ENCODE measurements at places on chromosomes 1 and 21.

DNA sequence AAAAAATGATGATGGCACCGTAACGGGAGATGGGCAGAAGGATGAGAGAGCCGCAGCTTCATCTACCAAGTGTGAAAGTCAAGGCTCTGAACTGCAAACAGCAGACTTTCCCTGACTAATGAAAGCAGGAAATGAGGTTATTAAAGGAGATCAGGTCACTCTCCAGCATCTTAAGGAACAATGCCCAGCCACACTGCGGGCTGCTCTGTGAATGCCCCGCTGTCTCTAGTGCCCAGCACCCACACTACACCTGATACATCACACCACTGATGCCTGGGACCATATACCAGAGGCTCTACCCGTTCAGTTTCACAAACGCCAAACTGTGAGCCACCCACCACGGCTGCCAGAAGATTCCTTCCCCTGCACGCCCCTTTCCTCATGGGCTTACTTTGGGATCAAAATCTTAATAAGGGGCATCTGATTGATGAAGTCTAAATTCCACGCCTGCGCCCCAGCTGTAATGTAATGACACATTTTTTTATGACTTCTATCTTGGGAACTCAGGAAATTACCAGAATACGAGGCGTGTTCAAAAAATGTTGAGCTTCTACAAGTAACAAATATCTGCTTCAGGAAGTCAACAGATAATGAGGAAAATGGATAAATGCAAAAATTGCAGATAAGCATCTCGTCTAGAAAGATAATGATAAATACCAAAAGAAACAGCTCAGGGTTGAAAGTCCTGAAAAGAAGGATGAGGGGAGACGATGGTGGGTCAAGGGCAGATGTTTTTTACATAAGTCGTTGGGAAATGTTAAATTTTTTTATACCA, 72.0 kb downstream of the MIS18A start:
- DNase-seq = no peak

- no peak for DNase-seq
Measured at GRCh38 chr1:169133801-169134502, 27.5 kb downstream of the ATP1B1 start.

DNA sequence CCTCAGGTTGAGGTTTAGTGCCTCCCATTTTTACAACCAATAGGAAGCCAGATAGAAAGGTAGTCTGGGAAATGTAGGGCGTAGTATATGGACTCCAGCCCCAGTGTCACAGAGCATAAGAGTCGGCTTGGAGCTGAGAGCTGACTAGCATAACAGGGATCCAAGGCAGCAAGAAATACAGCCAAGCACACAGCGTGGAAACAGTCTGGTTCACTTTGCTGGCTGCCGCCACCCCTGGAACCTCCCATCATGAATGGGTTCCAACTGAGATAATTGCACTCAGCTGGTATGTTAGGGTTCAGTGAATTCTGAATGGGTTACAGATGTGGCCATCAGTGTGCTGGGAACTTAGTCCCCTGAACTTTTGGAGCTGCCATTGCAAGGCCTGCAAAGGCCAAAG, 76.7 kb upstream of the GPR88 start:
- peak; percentile 46 for DNase-seq

- DNase-seq = no peak
Measured at GRCh38 chr1:30755746-30756145, 1.8 kb downstream of the LAPTM5 start.

DNA sequence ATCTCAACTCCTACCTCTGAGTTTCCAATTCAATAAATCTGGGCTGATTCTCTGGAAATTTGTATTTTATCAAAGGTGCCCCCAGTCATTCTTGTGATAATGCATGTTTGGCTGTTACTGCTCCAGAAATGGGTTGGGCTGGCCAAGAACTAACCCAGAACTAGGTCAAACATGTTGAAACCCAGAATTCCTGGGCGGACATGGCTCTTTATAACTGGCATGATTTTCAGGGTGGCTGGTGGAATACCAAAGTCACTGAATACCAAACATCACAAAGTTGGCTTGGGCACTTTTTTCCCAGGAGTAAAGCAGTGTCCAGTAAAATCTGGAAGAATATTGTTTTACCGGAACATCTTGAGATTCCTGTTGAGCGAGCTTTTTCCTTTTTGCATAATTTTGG, 89.4 kb upstream of the S1PR1 start:
- no peak for DNase-seq

- no peak for DNase-seq
Measured at GRCh38 chr1:222233444-222234158, 314.3 kb downstream of the HHIPL2 start.

- no peak for DNase-seq
Measured at GRCh38 chr1:232238009-232238408, 391.9 kb downstream of the SIPA1L2 start.

GRCh38 chr1:207822602-207823451, 71.0 kb downstream of the CD46 start:
- DNase-seq = peak; percentile 86

DNA sequence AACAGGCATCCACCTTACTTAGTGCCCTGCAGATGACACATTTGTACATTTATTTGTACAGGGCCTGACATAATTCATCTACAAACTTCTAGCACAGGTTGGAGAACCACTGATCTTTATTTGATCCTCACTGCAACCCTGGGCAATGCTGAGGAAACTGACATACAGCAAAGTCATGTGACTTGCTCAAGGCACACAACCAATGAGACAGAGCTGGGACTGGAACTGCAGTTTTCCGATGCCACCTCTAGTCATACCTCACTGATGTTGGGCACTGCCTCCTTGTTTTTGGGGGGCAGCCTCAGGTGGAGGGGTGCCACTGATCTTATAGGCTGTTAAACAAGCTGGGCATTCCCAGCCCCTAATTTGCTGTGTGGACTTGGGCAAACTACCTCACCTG, 3.4 kb downstream of the PROK1 start:
- DNase-seq = no peak

- no peak for DNase-seq
Measured at GRCh38 chr1:151158326-151158725, 1.9 kb downstream of the TNFAIP8L2 start.

- DNase-seq = no peak
Measured at GRCh38 chr1:30405631-30406212, 317.7 kb downstream of the MATN1 start.

DNA sequence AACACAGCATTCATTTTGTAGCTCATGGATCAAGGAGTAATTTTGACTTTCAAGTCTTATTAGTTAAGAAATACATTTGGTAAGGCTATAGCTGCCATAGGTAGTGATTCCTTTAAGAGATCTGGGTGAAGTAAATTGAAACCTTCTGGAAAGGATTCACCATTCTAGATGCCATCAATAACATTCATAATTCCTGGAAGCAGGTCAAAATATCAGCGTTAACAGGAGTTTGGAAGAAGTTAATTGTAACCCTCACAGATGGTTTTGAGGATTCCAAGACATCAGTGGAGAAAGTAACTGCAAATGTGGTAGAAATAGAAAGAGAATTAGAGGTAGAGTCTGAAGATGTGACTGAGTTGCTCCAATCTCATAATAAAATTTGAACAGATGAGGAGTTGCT, 216.6 kb downstream of the GREM2 start:
- DNase-seq = no peak

DNA sequence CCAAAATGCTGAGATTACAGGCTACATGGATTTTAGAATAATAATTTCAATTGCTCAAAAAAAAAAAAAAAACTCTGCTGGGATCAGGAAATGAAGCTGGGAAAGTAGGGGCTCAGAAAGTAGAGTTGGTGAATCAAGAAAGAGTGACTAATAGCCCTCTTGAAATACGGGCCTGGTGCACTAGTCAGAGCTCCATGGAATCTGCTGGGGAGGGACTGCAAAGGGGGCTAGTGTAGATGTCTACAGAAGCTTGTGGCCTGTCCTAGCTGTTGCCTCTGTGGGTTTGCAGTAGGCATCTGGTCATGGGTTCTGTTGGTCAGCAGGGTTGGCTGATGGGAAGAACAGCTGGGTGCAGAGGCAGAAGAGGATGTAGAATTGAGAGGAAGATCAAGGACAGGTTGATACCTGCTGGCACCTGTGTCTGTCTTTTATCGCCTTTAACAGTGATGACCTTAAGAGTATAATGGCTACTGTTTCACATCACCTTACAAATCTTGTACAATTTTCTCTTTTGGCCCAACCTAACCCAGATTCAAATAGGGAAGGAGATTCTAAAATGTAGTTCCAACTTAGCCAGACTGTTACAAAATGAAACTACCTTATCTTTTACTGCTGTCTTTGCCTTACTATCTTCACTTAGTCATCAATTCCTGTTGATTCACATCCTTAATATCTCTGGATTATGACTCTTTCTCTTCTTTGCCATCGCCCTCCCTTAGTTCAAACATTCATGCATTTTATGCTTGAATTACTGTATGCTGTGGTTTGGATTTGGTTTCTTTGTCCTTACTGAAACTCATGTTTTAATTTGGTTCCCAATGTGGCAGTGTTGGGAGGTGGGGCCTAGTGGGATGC, 126.2 kb downstream of the GIPC2 start:
- DNase-seq = no peak

- DNase-seq = no peak
Measured at GRCh38 chr1:65443647-65444046, 23.2 kb downstream of the LEPR start.

- DNase-seq = no peak
Measured at GRCh38 chr1:205662135-205662738, 18.1 kb downstream of the SLC45A3 start.

GRCh38 chr1:74508449-74508848, 4.0 kb downstream of the LRRC53 start:
- no peak for DNase-seq

GRCh38 chr1:244337839-244338238, 113.9 kb downstream of the ADSS2 start:
- DNase-seq = no peak

- DNase-seq = peak; percentile 15
Measured at GRCh38 chr1:198880818-198881597, 242.2 kb downstream of the PTPRC start.

- no peak for DNase-seq
Measured at GRCh38 chr1:57254022-57254421, 169.8 kb downstream of the DAB1 start.

GRCh38 chr1:3013371-3014049, 7.8 kb upstream of the ACTRT2 start:
- peak; percentile 32 for DNase-seq

GRCh38 chr1:9075022-9075421, 5.6 kb upstream of the SLC2A5 start:
- no peak for DNase-seq

DNA sequence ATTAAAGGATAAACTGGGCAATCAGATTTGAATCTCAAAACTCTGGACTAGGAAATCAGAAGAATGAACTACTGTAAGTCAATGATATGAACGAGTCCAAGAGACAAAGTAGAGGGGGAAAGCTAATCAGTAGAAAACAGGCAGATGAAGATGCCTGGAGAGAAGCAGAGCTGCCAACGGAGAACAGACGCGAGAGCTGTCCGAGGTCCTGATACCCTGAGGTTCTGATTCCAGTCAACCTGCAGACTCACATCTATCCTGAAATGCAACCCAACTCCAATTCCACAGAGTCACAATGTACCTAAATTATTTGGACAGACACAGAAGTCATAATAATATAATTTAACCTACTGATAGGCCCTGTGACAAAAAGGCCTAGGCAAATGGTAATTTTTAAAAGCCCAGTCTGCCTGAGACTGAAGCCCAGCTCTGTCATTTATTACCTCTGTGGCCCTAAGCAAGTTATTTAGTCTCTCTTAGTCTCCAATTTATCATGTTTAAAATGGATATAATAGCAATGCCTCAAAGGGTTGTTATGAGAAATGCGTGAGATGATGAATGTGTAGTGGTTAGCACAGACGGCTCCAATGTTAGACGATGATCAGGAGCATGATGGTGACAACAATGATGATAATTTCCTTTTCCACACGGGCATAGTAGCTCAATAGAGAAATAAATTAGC, 33.4 kb downstream of the RGS7 start:
- DNase-seq = no peak

DNA sequence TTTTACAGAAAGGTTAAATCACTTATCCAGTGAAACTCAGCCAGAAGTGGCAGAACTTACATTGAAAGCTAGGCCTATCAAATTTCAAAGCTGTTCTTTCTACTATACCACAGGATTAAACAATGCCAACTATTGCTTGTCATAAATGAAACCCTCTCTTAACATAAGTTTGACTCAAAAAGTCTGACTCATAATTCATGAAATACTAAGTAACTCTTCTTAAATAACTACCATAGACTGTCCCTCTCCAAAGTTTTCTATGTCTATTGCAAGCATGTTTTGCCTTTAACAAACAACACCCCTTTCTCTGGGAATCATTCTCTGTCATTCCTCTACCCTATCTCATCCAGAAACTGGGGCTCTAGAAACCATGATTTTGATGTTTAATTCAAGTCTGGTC, 109.5 kb upstream of the UBE2U start:
- DNase-seq = no peak

DNA sequence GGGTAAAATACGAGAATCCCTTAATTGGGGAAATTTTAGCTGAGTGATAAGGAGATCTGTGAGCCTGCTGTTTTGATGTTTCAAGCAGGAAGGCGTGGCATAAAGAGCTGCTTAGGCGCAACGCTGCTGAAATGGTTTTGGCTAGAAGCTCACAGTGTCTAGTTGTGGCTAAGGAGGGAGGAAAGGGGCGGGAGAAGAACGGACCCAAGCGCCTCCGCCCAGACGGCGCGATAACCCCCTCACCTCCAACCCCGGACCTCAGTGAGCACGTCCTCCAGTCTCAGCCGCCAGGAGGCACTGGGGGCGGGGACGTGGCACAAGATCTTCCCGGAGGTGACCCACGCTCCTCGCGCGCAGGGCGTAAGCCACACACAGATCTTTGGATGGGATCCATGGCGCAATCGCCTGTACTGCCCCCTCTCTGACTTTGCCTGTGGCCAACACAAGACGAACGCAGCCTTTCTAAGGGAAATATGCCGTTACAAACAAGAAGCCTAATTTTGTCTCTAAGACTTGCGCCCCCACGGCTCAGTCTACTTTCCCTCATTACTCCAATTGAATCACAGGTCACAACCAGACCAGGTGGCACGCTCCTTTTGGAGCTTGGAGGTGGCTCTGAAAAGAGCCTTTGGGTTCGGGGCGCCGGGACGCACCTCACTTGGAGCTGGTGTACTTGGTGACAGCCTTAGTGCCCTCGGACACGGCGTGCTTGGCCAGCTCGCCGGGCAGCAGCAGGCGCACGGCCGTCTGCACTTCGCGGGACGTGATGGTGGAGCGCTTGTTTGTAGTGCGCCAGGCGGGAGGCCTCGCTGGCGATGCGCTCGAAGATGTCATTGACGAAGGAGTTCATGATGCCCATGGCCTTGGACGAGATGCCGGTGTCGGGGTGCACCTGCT, 23.4 kb upstream of the RNF187 start:
- DNase-seq = peak; percentile 59

Measured in Right ventricle myocardium superior (tissue), 1 donor.